ENCODE measurements at places on chromosomes 1 and 21. TPM values are rescaled to one million over a fixed set of nuclear protein-coding genes. Genes with fewer than 3 reads are reported as not detected.

Gene KCNK1
- 0.24 TPM for total RNA-seq

Gene SELE
- not detected for total RNA-seq

Gene HUNK
- total RNA-seq, result 0.92 TPM

Gene BTG2
- total RNA-seq, result 41.3 TPM

Gene AUNIP
- total RNA-seq, result 1.2 TPM

Gene C1orf226
- 6.4 TPM for total RNA-seq

GRCh38 chr1:170067253-170067819 lies 7.2 kb downstream of the KIFAP3 start:
- no peak for DNase-seq
- H3K4me3 ChIP-seq, result no peak overlapping the region
- peaks cover 46% of the 10 kb centered on the region for H3K4me1 ChIP-seq
- no peaks in the 10 kb centered on the region for H3K27me3 ChIP-seq
- no peak overlapping the region for H3K27ac ChIP-seq

GRCh38 chr1:216849146-216849545 lies 125.9 kb upstream of the ESRRG start:
- H3K4me3 ChIP-seq, result no peak overlapping the region
- H3K27me3 ChIP-seq, result peaks cover 8% of the 10 kb centered on the region
- no peak overlapping the region for H3K27ac ChIP-seq
- H3K4me1 ChIP-seq, result no peaks in the 10 kb centered on the region
- no peak for DNase-seq
- H3K36me3 ChIP-seq, result no peaks in the 10 kb centered on the region

- no peak for DNase-seq
- H3K27me3 ChIP-seq, result no peaks in the 10 kb centered on the region
- H3K4me1 ChIP-seq, result peaks cover 24% of the 10 kb centered on the region
- no peaks in the 10 kb centered on the region for H3K36me3 ChIP-seq
- H3K27ac ChIP-seq, result no peak overlapping the region
- H3K4me3 ChIP-seq, result no peak overlapping the region
Measured at GRCh38 chr21:35641271-35642016, 418.9 kb downstream of the SETD4 start.

DNA sequence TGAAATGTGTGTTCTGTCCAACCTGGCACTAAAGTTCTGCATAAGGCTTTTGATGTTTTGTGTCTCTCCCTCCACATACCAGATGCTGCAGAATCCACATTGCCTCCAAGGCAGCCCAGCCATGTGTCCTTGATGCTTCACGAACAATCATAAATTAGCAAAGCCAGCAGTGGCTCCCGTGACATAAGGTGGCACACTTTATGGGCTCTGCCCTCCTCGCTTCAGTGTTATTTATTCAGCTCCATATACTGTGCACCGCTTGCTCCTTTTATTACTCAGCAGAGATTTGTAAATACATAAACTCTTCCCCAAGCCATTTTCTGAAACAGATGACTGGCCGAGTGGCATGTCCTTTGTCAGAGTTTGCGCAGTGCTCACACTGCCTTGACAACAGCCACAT lies 112.8 kb upstream of the SLC35F3 start:
- H3K4me3 ChIP-seq, result no peak overlapping the region
- no peaks in the 10 kb centered on the region for H3K4me1 ChIP-seq
- H3K27me3 ChIP-seq, result peaks cover 10% of the 10 kb centered on the region
- H3K36me3 ChIP-seq, result no peaks in the 10 kb centered on the region
- no peak overlapping the region for H3K27ac ChIP-seq
- DNase-seq, result no peak

- H3K36me3 ChIP-seq, result peaks cover 23% of the 10 kb centered on the region
- no peak for DNase-seq
- no peak overlapping the region for H3K4me3 ChIP-seq
- H3K27ac ChIP-seq, result peak overlapping the region; percentile 30
Measured at GRCh38 chr1:154157520-154158306, 2.8 kb upstream of the NUP210L start.

DNA sequence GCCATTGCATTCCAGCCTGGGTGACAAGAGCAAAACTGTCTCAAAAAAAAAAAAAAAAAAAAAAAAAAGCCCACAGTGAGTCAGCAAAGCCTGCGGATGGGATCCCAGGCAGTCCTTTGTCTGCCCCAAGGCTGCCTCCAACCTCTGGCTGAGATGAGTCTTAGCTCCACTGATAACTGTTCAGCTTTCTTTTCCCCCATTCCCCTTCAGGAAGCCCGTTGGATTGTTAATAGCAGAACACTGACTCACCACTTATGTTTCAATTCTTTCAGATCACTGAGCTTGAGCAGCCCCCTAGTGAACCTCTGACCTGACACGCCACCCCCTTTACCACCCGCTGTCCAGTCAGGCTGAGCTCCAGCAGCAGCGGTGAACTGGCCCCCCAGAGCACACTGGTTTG lies 57.5 kb downstream of the ERG start:
- peak overlapping the region; percentile 31 for H3K4me3 ChIP-seq
- peak overlapping the region; percentile 70 for H3K27ac ChIP-seq
- H3K4me1 ChIP-seq, result peaks cover 66% of the 10 kb centered on the region

DNA sequence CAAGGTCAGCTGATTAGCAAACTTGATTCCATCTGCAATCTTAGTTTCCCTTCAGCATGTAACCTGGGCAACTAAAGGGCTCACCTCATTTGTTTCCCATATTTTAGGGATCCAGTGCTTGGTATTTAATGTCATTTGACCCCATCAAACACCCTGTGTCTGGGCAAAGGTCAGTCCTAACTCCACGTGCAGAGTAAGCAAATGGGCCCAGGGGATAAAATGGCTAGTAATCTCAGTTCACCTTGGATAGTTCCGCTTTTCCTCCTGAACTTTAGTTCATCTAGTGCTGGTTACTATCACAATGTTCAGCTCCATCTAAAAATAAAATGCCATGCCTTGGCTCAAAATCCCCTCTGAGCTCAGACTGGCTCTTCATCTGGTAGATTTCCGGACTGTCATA lies 19.5 kb downstream of the PRKAB2 start:
- DNase-seq, result no peak
- H3K4me1 ChIP-seq, result no peaks in the 10 kb centered on the region
- peaks cover 27% of the 10 kb centered on the region for H3K36me3 ChIP-seq

DNA sequence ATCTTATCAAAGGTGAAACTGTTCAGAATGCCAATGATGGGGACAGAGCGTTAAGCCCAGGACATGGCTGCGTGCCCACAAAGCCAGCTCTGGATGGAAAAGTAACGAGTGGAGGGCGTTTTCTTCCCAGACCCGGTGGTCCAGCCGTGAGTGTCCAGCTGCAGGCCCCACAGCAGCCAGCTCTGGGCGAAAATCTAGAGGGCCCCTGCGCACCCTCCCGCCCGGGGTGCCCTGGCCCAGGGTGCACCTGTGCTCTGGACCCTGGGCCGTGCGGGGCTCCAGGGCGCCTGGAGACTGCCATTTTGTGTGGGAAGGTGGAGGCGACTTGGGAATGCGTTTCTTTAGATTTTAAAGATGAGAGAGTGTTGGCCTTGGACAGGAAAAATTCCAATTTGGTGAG lies 58.8 kb downstream of the SKI start:
- H3K27ac ChIP-seq, result peak overlapping the region; percentile 29
- DNase-seq, result no peak
- peaks cover 2% of the 10 kb centered on the region for H3K36me3 ChIP-seq
- peaks cover 44% of the 10 kb centered on the region for H3K4me1 ChIP-seq

GRCh38 chr1:217373761-217374701 lies 256.9 kb downstream of the GPATCH2 start:
- H3K4me3 ChIP-seq, result no peak overlapping the region
- DNase-seq, result no peak
- H3K36me3 ChIP-seq, result peaks cover 4% of the 10 kb centered on the region
- H3K4me1 ChIP-seq, result no peaks in the 10 kb centered on the region

GRCh38 chr21:15748586-15748985 lies 18.8 kb downstream of the USP25 start:
- H3K27ac ChIP-seq, result no peak overlapping the region
- no peak for DNase-seq
- H3K4me3 ChIP-seq, result no peak overlapping the region

DNA sequence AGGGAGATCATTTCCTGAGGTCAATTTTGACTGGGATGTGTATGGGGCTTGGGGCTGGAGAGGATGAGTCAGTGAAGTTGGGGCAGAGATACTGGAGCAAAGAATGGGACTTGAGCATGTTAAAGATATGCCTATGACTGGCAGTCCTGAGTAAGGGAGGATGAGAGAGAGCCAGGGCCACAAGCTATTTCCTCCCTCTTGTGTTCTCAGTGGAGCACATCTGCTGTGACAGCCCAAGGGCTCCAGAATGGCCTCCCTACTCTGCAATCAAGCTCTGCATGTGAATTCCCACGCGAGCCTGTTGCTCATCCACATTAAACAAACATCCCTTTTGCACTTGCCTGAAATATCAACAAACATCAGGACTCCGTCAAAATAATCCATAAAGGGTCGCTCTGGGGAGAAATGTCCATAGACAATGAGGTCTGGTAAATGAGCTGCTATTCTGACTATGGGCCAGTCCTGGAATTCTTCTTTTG lies 9.2 kb downstream of the ADCY10 start:
- no peak overlapping the region for H3K4me3 ChIP-seq
- H3K36me3 ChIP-seq, result no peaks in the 10 kb centered on the region
- no peaks in the 10 kb centered on the region for H3K27me3 ChIP-seq
- DNase-seq, result no peak

GRCh38 chr1:206125346-206125745 lies 8.2 kb upstream of the AVPR1B start:
- no peak for DNase-seq
- H3K27me3 ChIP-seq, result peaks cover 3% of the 10 kb centered on the region
- H3K4me1 ChIP-seq, result no peaks in the 10 kb centered on the region
- peaks cover 3% of the 10 kb centered on the region for H3K36me3 ChIP-seq
- H3K4me3 ChIP-seq, result no peak overlapping the region

- H3K4me1 ChIP-seq, result peaks cover 6% of the 10 kb centered on the region
- H3K27me3 ChIP-seq, result no peaks in the 10 kb centered on the region
- DNase-seq, result no peak
- H3K36me3 ChIP-seq, result peaks cover 26% of the 10 kb centered on the region
Measured at GRCh38 chr1:224300346-224300745, 29.6 kb downstream of the NVL start.

GRCh38 chr1:101253976-101254674 lies 17.3 kb downstream of the S1PR1 start:
- no peak overlapping the region for H3K27ac ChIP-seq
- no peak for DNase-seq
- no peaks in the 10 kb centered on the region for H3K36me3 ChIP-seq
- H3K4me1 ChIP-seq, result peaks cover 3% of the 10 kb centered on the region
- no peaks in the 10 kb centered on the region for H3K27me3 ChIP-seq

- H3K27ac ChIP-seq, result no peak overlapping the region
- no peak overlapping the region for H3K4me3 ChIP-seq
- DNase-seq, result peak; percentile 72
- H3K4me1 ChIP-seq, result peaks cover 37% of the 10 kb centered on the region
Measured at GRCh38 chr1:30905916-30906620, 2.5 kb downstream of the SDC3 start.

GRCh38 chr1:30974536-30974935 lies 66.0 kb upstream of the SDC3 start:
- no peak overlapping the region for H3K4me3 ChIP-seq
- H3K27ac ChIP-seq, result peak overlapping the region; percentile 51
- H3K4me1 ChIP-seq, result peaks cover 49% of the 10 kb centered on the region
- no peak for DNase-seq

DNA sequence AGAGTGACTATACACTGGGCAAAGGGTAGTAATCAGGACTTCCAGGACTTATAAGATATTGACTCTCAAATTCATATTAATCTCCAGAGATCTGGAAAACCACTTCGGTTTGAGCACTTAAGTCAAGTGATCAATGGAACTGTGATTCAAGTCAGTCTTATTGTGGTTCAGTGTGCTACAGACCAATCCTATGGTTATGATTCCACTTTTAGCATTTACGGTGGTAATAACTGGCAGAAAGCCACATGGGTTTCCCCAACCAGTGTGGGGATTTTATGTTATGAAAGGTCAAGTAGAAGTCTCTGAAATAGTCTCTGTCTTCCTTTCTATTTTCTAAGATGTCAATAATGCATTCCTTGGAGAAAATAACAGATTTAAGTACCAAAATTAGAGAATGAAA lies 151.3 kb upstream of the NEGR1 start:
- peaks cover 1% of the 10 kb centered on the region for H3K27me3 ChIP-seq
- H3K4me1 ChIP-seq, result peaks cover 9% of the 10 kb centered on the region
- no peak for DNase-seq
- H3K36me3 ChIP-seq, result no peaks in the 10 kb centered on the region
- H3K4me3 ChIP-seq, result no peak overlapping the region
